ENCODE measurements at places on chromosomes 4 and X.

GRCh38 chrX:46588263-46588662 is 14.7 kb downstream of the CHST7 start:
- DNase-seq, result peak; percentile 82

GRCh38 chr4:76666944-76667532 is 230.9 kb downstream of the SOWAHB start:
- DNase-seq, result no peak

DNA sequence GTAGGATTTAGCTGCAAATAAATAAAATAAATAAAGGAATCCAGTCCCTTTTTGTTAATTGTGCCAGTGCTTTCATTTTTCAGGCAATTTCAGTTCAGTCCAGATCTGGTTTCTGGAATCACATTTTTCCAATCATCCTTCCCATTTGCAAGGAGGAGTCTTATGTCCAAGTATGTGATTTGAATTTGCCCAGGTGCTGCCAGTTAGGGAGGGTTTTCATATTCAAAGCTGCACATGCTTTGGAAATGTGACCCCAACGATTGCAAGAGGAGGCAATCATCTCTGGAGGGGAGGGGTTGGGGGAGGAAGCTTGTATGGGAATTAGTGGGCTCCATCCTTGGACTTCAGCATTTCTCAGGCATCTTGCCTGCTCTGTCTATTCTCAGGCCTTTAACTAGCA is 4.4 kb downstream of the PLAC1 start:
- no peak for DNase-seq

- DNase-seq, result no peak
These were observed 520.1 kb upstream of the GALNT7 start for GRCh38 chr4:172648471-172648870.

- no peak for DNase-seq
These were observed at the start of gene DGKK for GRCh38 chrX:50470103-50471031. Gene DGKK (minus strand): TSS chrX:50470825. CDS start chrX:50470678, 147 bp downstream.

DNA sequence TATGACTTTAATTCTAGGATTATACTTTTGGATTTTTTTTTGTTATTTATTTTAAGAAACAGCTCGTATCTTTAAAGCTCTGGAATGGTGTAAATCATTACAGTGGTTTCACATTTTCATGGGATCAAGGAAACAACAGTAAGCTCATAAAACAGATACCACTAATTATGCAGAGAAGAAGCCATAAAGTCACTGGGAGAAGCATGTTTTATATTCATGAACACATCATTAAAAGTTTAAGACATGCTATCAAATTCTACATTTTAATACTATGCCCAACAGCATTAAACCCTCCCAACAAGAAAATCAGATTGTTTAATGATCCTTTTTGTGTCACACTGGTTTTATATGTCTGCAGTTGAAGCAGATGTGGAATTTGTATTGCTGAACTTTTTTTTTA is 149.9 kb downstream of the FBXO8 start:
- no peak for DNase-seq

DNA sequence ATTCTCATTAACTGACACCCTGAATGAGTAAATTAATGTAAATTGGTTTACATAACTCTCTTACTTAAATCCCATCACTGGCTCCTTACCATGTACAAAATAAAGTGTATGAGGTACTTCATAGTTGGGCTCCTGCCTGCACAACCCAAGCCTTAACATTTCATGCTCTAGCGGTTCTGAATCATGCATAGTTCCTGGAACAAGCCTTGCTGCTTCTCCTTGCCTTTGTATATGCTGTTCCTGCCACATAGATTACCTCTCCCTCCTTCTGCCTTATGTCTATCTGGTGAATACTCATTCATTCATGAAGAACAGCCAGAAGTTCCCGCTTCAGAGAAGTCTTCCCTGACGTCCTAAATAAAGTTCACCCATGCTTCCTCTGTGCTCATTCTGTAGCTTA is 594.7 kb downstream of the SMARCA1 start:
- no peak for DNase-seq
